Peyer's patch (tissue), 4 donors: ENCODE measurements at places on chromosomes 6 and 20. TPM values are rescaled to one million over a fixed set of nuclear protein-coding genes. Genes with fewer than 3 reads are reported as not detected.

Gene TMC2
- total RNA-seq = 0.27 TPM

Gene PCK1
- total RNA-seq = 2,194 TPM

Gene DSP
- 163 TPM for total RNA-seq

Gene SIRPB2
- not detected for total RNA-seq

Gene PLAGL2
- 55.9 TPM for total RNA-seq

Gene TP53TG5
- not detected for total RNA-seq

Gene NOL7
- total RNA-seq = 50.5 TPM

Gene CALHM6
- 2.0 TPM for total RNA-seq

Gene DAAM2
- 22.9 TPM for total RNA-seq

- H3K4me3 ChIP-seq = no peak overlapping the region
- no peak overlapping the region for H3K27ac ChIP-seq
- no peaks in the 10 kb centered on the region for H3K4me1 ChIP-seq
- no peak for DNase-seq
- H3K27me3 ChIP-seq = no peaks in the 10 kb centered on the region
These were observed 62.3 kb upstream of the NKX2-2 start for GRCh38 chr20:21575981-21576740.

DNA sequence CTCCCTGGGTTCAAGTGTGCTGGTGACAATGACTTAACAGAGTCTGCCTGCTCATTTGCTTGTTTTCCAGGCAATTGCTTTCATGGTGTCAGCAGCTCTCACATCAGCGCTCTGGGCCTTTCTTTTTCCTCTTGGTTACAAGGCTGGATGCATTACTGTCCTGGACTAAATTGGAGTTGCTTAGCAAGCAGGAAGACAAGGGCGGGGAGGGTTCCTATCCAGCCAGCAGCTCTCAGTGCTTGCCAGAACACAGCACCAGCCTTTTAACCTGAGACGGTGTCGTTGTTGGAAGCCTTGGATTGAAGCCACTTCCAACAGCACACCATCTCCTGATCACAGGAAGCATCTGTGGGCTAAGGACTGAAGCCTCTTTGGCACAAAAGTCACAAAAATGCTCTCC lies 606.9 kb downstream of the CDH26 start:
- DNase-seq = no peak
- no peaks in the 10 kb centered on the region for H3K27me3 ChIP-seq
- H3K36me3 ChIP-seq = no peaks in the 10 kb centered on the region
- H3K4me1 ChIP-seq = no peaks in the 10 kb centered on the region
- H3K27ac ChIP-seq = no peak overlapping the region

- no peaks in the 10 kb centered on the region for H3K27me3 ChIP-seq
- H3K4me3 ChIP-seq = no peak overlapping the region
- no peaks in the 10 kb centered on the region for H3K36me3 ChIP-seq
- DNase-seq = no peak
- no peak overlapping the region for H3K27ac ChIP-seq
These were observed 167.1 kb downstream of the PHF3 start for GRCh38 chr6:63802606-63803206.

- H3K4me3 ChIP-seq = no peak overlapping the region
- H3K4me1 ChIP-seq = no peaks in the 10 kb centered on the region
- H3K36me3 ChIP-seq = no peaks in the 10 kb centered on the region
- no peak for DNase-seq
These were observed 11.5 kb upstream of the CST3 start for GRCh38 chr20:23649242-23649641.

- DNase-seq = no peak
- no peaks in the 10 kb centered on the region for H3K4me1 ChIP-seq
- no peaks in the 10 kb centered on the region for H3K36me3 ChIP-seq
These were observed 132.3 kb downstream of the TINAG start for GRCh38 chr6:54440549-54440948.

DNA sequence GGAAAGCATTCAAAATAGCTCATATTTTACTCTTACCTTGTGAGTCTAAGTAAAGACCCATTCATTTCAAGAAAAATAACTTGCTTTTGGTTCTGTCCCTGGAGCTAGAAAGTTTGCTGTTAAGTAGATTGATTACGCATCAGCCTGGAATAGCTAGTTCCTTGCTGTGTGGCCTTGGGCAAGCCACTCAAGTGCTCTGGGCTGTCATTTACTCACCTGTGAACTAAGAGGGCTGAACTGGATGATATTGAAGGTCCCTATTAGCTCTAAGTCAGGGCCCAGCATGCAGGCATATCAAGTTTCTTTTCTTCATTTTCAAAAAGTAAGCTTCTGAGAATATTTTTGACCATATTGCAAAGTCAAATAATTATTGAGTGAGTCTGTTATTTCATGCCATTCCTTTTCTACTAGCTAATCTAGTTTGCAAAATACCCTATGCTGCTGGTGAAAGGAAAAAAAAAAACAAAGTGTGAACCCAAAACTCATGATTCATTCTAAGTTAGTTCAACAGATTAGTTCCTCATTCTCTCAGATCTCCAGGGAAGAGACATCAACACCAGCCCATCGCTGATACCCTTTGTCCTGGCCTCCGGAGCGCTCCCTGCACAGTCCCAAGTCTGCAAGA lies 106.5 kb upstream of the GMDS start:
- no peak overlapping the region for H3K4me3 ChIP-seq
- H3K36me3 ChIP-seq = no peaks in the 10 kb centered on the region
- no peak overlapping the region for H3K27ac ChIP-seq
- no peak for DNase-seq
- no peaks in the 10 kb centered on the region for H3K27me3 ChIP-seq
- H3K4me1 ChIP-seq = no peaks in the 10 kb centered on the region

- H3K4me1 ChIP-seq = no peaks in the 10 kb centered on the region
- no peak for DNase-seq
- no peaks in the 10 kb centered on the region for H3K27me3 ChIP-seq
- H3K36me3 ChIP-seq = no peaks in the 10 kb centered on the region
- H3K4me3 ChIP-seq = no peak overlapping the region
These were observed 8.0 kb downstream of the PXDC1 start for GRCh38 chr6:3743541-3743940.

DNA sequence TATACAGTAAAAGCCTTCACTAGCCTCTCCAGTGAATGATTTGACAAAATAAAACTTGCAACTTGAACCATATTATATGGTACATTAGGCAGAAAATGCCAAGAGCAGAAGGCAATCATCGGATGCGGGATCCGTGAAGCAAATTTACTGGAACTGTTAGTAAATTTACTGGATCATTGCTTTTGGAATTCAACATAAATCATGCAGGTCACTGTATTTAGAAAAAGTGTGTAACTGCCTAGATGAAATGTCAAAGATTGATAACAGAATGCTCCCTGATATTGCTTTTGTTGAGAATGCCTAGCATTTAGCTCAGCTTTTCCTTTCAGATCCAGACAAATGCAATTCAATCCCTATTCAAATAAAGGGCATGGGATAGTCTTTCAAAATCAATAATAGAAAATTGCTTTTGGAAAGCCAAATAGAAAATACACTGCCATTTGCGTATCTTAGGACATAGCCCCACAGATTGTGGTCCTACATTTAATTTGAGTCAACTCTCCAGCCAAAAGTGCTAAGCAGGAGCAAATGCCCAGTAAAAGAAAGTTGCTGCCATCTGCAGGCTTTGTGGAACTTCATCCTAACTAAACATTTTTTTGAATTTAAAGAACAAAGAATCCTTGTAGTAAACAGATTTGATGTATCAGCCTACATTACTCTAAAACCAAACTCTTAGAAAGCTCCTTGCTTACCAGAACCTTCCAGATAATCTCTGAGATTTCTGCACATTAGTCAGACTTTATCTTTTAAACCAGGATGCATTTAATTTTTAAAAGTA lies 109.5 kb upstream of the HSF2 start:
- no peak overlapping the region for H3K27ac ChIP-seq
- H3K36me3 ChIP-seq = no peaks in the 10 kb centered on the region

GRCh38 chr6:148989585-148989984 lies 242.8 kb downstream of the UST start:
- DNase-seq = no peak
- H3K27me3 ChIP-seq = no peaks in the 10 kb centered on the region
- H3K36me3 ChIP-seq = no peaks in the 10 kb centered on the region
- H3K27ac ChIP-seq = no peak overlapping the region

GRCh38 chr6:114418304-114418972 lies 75.6 kb upstream of the HS3ST5 start:
- H3K4me3 ChIP-seq = no peak overlapping the region
- no peak overlapping the region for H3K27ac ChIP-seq
- no peaks in the 10 kb centered on the region for H3K27me3 ChIP-seq

- H3K4me3 ChIP-seq = no peak overlapping the region
- no peak for DNase-seq
- H3K36me3 ChIP-seq = no peaks in the 10 kb centered on the region
- H3K4me1 ChIP-seq = no peaks in the 10 kb centered on the region
- no peak overlapping the region for H3K27ac ChIP-seq
These were observed 314.4 kb downstream of the ESR1 start for GRCh38 chr6:152121910-152122309.

- no peak overlapping the region for H3K27ac ChIP-seq
- no peak overlapping the region for H3K4me3 ChIP-seq
- no peaks in the 10 kb centered on the region for H3K36me3 ChIP-seq
These were observed 75.4 kb upstream of the LAMA2 start for GRCh38 chr6:128807577-128807976.

DNA sequence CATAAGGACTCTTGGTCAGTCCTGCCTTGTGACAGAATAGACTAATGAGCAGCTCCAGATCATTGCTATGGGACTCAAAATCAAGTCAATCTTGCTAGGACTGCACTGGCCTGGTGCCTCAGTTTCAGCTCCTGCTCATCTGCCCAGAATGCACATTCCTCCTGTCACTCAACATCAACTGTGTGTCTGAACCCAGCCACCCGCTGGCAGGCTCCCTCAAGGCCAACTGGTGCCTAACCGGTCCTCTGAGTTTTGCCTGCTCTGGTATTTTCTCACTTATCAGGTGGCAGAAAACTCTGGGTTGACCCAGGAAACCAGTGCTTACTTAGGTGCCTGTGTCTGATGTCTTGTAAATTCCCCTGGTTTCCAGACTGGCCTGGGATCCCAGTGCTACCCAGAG lies 297.7 kb downstream of the DHX35 start:
- DNase-seq = no peak
- no peaks in the 10 kb centered on the region for H3K27me3 ChIP-seq
- no peak overlapping the region for H3K27ac ChIP-seq
- H3K4me1 ChIP-seq = no peaks in the 10 kb centered on the region
- H3K4me3 ChIP-seq = no peak overlapping the region
- H3K36me3 ChIP-seq = no peaks in the 10 kb centered on the region

DNA sequence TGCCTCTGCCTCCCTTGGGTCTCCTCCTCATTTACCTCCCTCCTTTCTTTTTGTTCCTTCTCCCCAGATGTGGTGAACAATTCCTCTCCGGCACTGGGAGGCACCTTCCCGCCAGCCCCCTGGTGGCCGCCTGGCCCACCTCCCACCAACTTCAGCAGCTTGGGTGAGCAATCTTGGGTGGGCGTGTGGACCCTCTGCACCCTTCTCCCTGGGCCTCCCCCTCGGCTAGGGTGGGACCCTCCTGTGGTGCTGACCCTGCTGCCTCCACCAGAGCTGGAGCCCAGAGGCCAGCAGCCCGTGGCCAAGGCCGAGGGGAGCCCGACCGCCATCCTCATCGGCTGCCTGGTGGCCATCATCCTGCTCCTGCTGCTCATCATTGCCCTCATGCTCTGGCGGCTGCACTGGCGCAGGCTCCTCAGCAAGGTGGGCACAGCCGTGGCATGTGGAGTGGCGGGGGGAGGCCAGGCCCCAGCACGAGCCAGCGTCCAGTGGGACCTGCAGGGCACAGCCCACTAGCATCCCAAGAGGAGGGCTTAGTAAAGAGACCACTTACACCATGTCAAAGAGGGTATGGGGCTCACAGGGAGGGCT lies 8.8 kb downstream of the DDR1 start:
- H3K27ac ChIP-seq = no peak overlapping the region
- H3K36me3 ChIP-seq = no peaks in the 10 kb centered on the region
- H3K4me1 ChIP-seq = no peaks in the 10 kb centered on the region
- DNase-seq = no peak

DNA sequence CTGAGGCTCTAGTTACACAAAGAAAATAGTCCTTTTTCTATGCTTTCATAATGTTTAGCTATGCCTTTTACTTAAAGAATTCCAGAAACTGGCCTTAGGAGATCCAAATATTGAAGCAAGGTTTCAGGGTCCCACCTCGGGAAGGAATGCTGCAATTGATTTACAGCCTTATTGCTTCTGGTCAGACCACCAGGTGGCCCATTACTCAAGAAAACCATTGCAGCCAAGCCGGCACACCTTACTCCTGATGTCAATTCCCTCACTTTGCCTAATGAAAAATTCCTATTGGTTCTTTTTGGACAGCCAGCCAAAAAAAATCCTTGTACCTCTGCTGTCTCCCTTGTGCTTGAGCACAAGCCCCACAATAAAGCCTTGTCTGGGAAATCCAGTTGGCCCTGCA lies 173.9 kb downstream of the LMBRD1 start:
- H3K27ac ChIP-seq = no peak overlapping the region
- no peak for DNase-seq
- H3K27me3 ChIP-seq = no peaks in the 10 kb centered on the region
- H3K4me1 ChIP-seq = no peaks in the 10 kb centered on the region
- no peaks in the 10 kb centered on the region for H3K36me3 ChIP-seq
- no peak overlapping the region for H3K4me3 ChIP-seq

- H3K27me3 ChIP-seq = no peaks in the 10 kb centered on the region
- H3K4me1 ChIP-seq = no peaks in the 10 kb centered on the region
- H3K27ac ChIP-seq = no peak overlapping the region
- H3K36me3 ChIP-seq = peaks cover 3% of the 10 kb centered on the region
- no peak overlapping the region for H3K4me3 ChIP-seq
These were observed 10.3 kb downstream of the LEMD2 start for GRCh38 chr6:33778444-33779121.

GRCh38 chr6:11491596-11492463 lies 45.7 kb upstream of the TMEM170B start:
- no peak overlapping the region for H3K4me3 ChIP-seq
- H3K27ac ChIP-seq = no peak overlapping the region
- DNase-seq = no peak
- H3K27me3 ChIP-seq = no peaks in the 10 kb centered on the region
- H3K4me1 ChIP-seq = no peaks in the 10 kb centered on the region
- H3K36me3 ChIP-seq = no peaks in the 10 kb centered on the region

DNA sequence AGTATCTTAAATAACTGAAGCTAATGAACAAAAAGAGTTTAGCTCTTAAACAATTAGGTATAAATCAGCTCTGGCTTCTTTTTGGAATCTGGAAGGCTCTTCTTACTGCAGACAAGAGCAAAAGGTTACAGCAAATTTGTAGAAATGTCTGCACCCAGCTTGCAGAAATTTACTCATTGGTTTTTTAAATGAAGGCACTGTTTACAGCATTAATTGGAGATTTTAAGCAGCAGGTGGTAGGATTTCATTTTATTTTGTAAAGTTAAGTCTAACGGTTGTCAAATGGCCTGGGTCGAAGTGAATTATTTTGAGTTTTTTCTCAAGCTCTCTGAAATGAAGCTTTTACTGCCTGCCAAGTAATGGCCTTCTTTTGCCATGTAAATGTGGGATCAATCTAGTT lies 102.1 kb downstream of the NRSN1 start:
- no peak for DNase-seq
- H3K36me3 ChIP-seq = no peaks in the 10 kb centered on the region
- no peaks in the 10 kb centered on the region for H3K27me3 ChIP-seq

DNA sequence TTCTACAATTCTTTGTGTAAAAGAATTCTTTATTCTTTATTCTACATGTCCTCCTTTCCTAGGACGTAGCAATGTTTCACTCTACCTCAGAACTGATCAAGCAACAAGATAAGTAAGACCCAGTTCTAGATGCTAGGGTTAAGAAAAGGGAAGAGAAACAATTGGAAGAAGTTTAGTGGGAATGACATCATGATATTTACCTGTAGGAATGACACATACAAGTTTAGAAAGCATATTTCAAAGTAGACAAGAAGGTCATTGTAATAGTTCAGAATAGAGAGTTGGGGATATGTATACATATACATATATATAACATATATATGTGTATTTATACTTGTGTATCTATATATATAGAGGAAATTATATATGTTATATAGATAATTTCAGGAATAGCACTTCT lies 43.4 kb upstream of the LRRC1 start:
- no peaks in the 10 kb centered on the region for H3K27me3 ChIP-seq
- H3K27ac ChIP-seq = no peak overlapping the region
- H3K4me1 ChIP-seq = no peaks in the 10 kb centered on the region
- H3K36me3 ChIP-seq = no peaks in the 10 kb centered on the region
- DNase-seq = no peak
